ENCODE measurements at places on chromosomes 11 and 22. TPM values are rescaled to one million over a fixed set of nuclear protein-coding genes. Genes with fewer than 3 reads are reported as not detected.

DNA sequence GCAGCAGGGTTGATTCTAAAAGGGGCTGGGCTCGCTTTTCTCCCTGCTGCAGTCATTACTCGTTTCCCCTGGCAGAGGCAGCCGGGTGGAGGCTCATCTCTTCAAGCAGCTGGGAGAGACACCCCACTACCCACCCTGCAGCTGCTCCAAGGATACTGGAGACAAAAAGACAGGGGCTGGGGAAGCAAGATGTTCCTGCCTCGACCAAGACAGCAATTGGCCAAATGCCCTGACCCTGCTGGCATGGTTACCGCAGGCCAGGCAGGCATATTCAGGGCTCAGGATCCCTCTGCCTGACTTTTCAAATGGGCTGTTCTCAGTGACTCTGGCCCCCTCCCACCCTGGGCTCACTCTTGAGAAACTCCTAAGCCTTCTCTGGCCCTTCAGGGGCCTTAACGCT is 6.8 kb upstream of the RGL4 start:
- DNase-seq, result no peak

- DNase-seq, result peak; percentile 60
Observed at GRCh38 chr11:65744026-65744698, 23.6 kb upstream of the RNASEH2C start.

DNA sequence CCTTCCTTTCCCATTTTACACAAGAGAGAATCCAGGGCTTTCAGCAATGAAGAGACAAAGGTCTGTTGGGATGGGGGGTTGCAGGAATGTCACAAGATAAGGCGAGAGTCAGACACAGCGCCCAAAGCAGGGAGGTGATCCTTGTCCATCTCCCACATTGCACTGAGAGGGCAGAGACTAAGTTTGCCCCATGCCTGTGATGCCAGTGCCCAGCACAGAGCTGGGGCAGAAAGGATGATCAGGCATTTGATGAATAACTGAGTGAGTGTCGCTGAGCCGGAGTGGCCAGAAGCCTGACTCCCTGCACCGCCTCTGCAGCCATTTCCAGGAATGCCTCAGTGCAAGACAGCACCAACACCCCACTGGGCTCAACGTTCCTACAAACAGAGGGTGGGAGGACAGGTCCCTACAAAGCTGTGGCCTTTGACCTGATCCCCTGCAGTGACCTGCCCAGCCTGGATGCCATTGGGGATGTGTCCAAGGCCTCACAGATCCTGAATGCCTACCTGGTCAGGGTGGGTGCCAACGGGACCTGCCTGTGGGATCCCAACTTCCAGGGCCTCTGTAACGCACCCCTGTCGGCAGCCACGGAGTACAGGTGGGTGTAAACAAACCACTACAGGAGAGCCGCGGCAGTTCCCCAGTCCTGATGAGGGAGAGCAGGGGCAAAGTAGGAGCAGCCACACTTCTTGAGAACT is 2.3 kb downstream of the UPK3A start:
- DNase-seq, result no peak

- DNase-seq, result no peak
Observed at GRCh38 chr11:32902089-32902665, 9.6 kb downstream of the QSER1 start.

Gene BLID
- total RNA-seq, result not detected

DNA sequence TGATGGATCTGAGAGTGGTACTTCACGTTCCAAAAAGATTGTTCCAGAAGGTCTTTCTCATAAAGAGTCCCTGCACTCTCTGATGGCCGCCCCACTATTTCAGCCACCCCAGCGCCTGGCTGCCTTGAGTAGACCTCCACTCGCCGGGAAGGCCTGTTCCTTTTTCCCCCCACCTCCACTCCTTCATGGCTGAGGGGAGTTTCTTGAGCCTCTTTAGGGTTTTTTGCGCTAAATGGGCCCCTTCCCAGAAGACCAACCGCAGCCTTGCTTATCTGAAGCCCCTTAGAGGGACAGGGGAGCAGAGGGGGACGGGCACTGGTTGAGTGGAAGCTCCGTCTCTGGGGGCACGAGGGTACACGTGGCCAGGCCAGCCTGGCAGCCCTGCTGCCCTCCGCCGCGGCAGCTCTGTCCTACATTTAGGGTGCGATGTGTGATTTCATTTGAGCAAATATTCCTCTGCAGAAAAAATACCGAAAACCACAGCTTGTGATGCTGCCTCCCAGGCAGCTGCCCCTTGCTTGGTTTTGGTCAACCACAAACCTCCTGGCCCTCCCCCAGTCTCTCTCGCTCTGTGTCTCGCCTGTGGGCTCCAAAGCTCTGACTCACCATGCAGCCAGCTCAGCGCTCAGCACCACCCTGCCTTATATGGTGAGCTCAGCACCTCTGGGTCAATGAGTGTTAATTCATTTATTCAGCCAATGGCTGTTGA is 88.7 kb downstream of the TP53I11 start:
- peak; percentile 92 for DNase-seq

Measured in Calu3 (cell line).